ENCODE measurements at places on chromosomes 5 and 9.

GRCh38 chr9:71929223-71929622, 17.8 kb downstream of the C9orf85 start:
- peak; percentile 85 for DNase-seq

DNA sequence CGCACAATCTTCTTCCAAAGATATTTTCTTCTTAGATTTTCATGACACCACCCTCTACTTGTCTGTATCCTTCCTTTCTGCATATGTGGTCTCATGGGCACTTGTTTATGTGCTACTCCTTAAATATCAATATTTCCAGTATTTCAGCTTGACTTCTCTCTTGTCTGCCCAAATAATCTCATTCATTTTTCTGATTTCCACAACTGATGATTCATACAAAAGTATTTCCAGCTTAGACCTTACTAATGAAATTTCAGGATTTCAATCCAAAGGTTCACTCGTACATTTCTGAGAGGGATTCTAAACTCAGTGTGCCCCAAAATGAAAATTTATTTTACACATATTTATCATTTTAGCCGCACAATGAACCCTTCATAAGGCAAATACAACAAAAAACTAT, 928.9 kb upstream of the C9orf72 start:
- no peak for DNase-seq

- DNase-seq = no peak
These were observed 104.1 kb downstream of the CMYA5 start for GRCh38 chr5:79793722-79794121.

GRCh38 chr9:110748251-110748893, 79.8 kb downstream of the MUSK start:
- no peak for DNase-seq

- DNase-seq = no peak
These were observed 470.2 kb downstream of the TMEM232 start for GRCh38 chr5:110256298-110256697.

GRCh38 chr5:65102976-65103711, 334.4 kb downstream of the CWC27 start:
- peak; percentile 62 for DNase-seq

DNA sequence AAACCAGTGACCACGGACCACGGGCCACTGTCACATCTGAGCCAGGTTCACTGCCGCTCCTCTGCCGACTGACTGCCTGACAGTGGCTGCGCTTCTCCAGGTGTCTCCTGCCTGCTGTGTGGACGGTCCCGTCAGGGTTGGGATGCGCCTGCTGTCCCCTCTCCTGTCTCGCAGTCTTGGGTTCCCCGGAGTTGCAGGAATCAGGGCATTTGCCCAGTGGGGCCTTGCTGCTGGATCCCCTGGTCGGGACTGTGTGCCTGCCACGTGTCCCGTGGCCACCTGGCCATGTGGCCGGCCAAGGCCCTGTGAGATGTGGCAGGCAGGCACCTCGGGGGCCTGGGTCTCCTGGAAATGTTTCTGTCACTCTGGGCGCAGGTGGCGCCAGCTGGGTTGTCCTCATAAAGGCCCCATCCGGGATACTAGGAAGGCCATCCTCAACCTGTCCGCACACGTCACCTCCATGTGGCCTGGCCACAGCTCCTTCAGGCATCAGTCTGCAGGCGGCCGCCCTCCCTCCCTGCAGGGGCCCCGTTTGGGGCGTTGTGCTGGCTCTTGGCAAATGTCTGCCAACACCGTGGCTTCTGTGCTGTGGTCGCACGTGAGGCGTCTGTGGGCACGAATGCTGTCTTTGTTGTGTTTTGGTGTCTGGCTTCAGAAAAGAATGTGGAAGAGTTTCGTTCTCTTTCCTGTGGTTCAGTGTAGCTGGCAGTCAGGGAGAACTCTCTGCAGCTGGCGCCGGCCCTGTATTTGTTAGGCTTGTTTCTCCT, 6.4 kb upstream of the TOR4A start:
- DNase-seq = no peak

DNA sequence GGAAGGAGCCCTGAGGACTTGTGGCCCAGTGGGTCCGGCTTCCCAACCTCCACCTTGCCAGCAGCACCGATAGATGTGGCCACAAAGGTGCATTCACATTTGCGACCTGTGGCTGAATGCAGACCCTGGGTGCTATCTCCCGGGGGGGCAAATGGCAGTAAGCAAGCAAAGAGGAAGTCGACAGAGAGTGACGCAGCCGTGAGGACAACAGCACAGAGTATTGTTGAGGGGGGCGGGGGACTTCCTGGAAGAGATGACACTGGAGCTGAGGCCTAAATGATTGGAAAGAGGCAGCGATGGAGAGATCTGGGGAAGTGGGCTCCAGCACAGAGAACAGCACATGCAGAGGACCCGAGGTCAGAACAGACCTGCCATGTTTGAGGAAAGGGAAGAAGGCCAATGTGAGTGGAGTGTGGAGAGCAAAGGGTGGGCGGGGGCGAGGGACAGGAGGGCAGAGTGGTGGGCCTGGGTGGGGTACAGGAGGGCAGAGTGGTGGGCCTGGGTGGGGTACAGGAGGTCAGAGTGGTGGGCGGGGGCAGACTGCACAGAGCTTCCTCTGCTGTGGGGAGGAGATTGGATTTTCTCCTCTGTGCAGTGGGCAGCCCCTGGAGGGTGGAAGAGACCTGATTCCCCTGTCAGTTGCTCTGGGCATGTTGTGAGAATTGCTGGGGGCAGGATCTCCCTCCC, 42.6 kb downstream of the ADAMTS2 start:
- no peak for DNase-seq

DNA sequence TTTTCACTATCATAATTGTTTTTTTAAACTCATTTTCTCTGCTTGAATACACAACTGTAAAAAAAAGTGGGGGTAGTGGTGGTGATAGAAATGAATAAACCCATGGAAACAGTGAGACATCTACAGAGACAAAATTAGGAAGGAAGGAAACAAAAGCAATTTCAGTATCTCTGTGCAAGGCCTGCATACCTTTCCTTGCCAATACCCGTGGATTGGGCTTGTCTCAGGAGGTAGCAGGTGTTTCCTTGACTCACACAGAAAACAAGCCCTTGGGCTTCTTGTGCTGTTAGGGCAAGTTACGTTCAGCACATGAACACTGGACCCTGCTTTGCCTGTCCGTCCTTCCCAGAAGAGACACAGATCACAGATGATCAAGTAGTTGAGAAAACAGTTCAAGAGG, 372.2 kb downstream of the ZSWIM6 start:
- no peak for DNase-seq

GRCh38 chr5:35880156-35880555, 23.5 kb downstream of the IL7R start:
- no peak for DNase-seq

DNA sequence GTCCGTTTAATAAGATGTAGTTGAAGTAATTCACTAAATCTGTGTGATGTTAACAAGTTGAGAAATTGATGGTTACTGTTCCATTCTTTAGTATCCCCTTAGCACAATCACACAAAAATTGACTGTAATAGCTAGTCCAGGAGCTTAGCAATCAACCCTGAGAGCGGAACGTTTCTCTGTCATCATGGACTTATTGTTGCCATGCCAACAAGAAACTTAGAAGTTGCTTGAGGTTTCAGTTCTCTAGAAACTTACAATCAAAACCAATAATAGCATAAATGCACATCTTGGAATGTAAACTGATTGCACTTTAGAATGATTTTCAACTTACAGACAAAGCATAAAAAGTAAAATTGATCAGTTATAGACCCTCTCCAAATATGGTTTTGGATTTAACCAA, 125.4 kb upstream of the ANKH start:
- DNase-seq = no peak

GRCh38 chr5:35478856-35479682, 138.6 kb upstream of the SPEF2 start:
- DNase-seq = peak; percentile 55

GRCh38 chr5:138969323-138970002, 94.3 kb upstream of the LRRTM2 start:
- no peak for DNase-seq

DNA sequence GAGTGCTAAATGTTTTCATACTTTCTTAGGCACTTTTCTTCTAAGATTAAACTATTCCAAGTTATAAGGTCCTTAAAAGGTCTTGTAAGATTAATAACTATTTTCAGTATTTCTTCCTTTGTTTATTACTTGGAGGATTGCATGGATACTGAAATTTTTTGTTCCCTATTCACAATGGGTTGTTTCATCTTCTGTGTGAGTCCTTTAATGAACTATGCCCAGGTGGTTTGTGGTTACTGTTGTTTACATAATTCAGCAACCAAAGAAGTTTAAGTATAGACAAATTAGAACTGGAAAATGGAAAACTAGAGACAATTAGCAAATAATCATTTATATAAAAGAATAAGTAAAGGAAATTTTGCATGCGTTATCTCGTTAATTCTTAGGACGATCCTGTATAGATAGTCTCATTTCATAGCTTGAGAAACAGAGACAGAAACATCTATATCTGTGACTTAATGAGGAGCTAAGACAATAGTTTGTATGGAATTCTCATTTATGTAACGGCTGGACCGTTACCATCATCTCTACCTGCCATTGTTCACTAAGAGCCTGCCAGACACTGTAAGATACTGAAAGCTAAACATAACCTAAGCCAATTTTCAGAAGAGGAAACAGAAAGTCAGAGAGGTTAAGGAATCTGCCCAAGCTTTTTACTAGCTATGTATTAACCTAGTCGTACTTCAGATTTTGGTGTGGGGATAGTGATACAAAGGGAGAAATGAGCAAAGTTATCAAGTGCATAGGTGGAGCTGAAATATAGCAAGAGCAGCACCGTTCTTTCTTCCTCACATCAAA, 148.2 kb downstream of the PAM start:
- peak; percentile 9 for DNase-seq

DNA sequence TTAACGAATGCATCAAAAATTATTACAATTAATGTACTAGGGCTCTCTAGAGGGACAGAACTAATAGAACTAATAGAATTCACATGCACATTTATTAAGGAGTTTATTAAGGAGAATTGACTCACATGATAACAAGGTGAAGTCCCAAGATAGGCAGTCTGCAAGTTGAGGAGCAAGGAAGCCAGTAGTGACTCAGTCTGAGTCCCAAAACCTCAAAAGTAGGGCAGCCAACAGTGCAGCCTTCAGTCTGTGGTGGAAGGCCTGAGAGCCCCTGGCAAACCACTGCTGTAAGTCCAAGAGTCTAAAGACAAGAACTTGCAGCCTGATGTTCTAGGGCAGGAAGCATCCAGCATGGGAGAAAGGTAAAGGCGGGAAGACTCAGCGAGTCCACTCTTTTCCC, 633.8 kb downstream of the SEMA5A start:
- DNase-seq = peak; percentile 72

DNA sequence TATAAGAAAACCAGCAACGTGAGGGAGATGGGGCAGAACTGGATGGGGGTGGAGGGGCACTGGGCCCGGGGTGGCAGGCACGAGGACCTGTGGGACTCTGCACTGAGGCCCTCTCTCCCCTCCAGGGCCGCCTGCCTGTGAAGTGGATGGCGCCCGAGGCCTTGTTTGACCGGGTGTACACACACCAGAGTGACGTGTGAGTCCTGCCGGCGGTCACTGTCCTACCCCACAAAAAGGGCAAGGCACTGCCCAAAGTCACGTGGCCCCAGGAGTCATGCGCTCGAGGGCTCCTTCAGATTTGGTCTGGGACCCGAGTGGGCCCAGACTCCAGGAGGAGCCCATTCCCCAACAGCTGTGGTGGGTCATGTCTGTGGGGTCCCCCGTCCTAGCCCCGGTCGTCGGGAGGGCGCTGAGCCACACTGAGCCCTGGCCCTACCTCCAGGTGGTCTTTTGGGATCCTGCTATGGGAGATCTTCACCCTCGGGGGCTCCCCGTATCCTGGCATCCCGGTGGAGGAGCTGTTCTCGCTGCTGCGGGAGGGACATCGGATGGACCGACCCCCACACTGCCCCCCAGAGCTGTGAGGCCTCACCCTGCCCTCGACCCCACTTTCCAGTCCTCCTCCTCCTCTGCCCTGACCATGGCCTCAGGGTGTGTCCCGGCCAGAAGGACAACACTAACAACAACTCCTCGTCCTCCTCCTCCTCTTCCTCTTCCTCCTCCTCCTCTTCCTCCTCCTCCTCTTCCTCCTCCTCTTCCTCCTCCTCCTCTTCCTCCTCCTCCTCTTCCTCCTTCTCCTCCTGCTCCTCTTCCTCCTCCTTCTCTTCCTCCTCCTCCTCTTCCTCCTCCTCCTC, 9.7 kb downstream of the FGFR4 start:
- no peak for DNase-seq

DNA sequence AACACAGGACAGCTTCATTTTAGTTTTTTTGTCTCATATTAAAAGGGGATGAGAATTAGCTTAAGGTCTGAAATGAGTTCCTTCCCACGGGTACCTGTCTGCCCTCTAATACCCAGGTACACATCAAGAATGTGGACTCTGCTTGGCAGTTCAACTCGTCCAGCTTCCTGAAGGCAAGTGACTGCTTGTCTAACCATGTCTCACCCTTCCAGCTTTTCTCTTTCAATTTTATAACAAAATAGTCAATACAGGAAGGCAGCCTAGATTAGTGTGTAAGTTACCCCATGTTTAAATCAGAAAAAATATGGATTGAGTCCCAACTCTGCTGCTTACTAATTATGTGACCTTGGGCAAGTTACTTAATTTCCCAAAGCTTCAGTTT, 50.5 kb upstream of the C5orf46 start:
- no peak for DNase-seq

GRCh38 chr5:148443998-148444397, 60.2 kb downstream of the FBXO38 start:
- DNase-seq = peak; percentile 75

All from fibroblast of mammary gland (primary cell).